Astrocyte of the cerebellum (primary cell): ENCODE measurements at places on chromosomes 3 and 15.

DNA sequence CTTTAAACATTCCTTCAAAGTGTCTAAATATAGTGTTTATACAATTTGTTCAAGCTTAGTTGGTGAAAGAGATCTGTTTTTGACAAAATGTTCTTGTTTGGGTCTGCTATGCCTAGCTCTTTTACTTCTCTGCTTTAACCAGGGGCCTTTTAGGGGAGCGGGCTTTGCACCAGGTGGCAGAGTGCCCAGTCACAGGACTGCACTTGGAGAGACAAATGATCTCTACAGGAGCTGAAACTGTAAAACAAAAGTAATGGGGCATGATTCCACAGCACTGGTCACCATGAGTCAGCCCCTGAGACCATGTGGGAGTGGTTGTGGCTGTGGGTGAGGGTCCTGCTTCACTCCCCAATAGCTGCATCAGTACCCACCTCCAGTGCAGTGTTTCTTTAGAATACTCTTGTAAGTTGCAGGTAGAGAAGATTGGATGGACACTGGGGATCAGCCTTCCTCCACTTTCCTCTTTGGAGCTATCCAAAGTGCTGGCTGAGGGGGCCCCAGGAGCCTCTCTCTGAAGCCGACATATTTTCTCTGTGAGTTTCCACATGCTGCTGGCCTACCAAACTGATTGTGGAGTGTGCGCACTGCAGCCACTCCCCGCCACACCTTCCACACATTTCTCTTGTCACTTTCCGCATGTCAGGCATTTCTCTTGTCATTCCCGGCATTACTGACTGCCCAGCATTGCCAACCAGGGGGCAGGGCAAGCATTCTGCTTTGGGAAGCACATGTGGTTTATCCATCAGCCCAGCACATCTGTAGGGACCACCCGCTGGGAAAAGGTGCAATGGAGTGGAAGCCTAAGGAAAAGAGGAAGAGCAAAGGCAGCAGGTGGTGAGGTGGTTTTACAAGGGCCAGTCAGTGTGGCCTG is 110.0 kb downstream of the EPHB1 start:
- no peak for DNase-seq

- peak; percentile 13 for DNase-seq
Observed at GRCh38 chr15:34987609-34988026, 469 bp downstream of the ZNF770 start.

DNA sequence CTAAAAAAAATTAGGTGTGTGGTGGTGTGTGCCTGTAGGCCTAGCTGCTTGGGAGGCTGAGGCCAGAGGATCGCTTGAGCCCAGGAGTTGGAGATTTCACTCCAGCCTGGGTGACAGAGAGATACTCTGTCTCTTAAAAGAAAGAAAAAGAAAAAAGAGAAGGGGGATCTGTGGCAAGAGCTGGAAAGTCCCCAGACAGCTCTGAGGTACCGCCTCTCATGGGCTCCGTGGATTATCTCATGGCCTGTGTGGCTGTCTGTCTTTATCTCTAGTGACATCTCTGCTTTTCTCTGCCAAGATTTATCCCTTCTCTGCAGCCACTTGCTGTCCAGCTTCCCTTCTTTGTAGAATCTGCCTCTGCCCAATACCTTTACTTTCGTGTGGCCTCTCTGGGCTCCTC is 5.7 kb downstream of the EXOSC7 start:
- DNase-seq: no peak

DNA sequence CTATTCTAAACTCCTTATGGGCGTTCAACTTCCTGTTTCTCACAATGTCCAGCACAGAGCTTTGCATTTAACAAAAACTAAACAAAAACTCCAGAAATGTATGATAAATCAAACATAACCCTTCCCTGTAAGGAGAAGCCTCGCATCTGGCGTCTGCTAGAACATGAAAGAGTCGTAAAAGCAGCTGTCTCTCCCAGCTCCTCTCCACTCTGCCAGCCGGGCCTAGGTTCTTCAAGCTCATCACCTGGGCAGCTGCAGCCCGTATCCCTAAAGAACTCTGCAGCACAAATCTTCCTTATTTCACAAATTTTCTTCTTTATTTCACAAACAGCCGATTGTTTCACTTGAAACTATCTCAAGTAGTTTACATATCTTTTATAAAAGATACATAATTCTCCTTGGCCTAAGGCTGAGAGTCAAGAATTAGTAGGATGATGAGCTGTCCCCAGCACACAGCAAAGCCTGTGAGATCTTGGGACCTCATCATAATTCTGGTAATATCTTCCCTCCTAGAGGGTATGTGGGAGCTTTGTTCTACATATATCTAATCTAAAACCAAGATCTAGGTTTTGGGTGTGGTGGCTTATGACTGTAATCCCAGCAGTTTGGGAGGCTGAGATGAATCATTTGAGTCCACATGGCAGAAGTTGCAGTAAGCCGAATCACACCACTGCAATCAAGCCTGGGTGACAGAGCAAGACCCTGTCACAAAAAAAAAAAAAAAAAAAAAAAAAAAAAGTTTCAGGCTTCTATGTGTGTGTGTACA is 35.3 kb downstream of the ANXA2 start:
- no peak for DNase-seq

DNA sequence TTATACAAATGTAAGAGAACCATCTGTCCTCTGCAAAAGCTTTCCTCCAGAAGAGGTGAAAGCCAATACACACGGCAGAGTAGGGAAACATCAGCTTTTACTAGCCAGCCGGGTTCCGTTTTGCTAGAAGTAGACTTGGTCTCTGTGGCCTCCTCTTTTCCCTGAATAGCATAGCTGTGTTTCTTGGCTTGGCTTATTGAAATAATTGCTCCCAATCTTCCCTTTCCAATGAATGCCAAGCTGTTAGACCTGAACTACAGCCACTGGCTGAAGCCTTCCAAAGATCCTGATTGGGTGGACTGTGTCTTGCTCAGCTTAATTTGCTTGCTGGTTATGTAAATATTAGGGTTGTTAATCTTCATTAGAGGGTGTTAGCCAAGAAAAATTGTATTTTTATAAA is 157.8 kb upstream of the ROPN1 start:
- no peak for DNase-seq

- no peak for DNase-seq
Observed at GRCh38 chr3:16589867-16590624, 15.2 kb downstream of the DAZL start.

- no peak for DNase-seq
Observed at GRCh38 chr15:70947351-70948335, 55.0 kb downstream of the LRRC49 start.

GRCh38 chr15:20351448-20351971 is 190.1 kb downstream of the GOLGA6L6 start:
- DNase-seq: no peak

DNA sequence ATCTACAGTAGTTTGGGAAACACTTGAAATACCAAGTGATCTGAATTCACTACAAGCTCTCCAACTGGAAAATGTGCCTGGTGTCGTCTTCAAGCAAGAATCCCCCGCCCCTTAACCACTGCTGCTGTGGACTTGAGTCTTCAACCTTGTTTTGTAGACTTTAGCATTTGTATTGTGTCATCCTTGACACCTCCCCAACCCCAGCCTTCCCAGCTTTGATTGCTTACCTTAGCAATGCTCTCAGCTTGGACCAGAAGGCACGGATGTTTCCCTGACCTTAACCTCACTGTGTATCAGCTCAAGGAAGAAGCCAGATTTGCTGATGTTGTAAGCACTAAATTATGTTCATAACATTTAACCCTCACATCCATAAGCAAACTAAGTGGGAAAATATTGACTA is 146.4 kb downstream of the IGF1R start:
- no peak for DNase-seq

DNA sequence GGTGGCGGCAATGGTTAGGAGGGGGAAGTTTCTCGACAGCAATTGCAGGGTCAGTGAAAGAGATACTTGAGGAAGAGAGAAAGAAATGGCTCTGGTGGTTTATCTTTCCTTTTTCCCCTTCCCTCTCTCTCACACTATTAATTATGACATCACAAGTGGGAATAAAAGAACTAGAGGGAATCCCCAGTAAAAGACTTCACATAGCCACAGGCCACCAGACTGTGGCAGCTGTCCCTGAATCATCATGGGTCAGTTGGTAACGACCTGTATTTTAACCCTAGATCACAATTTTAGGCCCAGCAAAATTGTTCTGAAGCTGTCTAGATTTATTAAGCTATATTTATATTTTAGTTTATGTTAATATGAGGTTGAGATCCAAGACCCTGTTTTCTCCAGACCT is 40.3 kb downstream of the MBNL1 start:
- no peak for DNase-seq

GRCh38 chr15:64247906-64248541 is 85.2 kb upstream of the PPIB start:
- DNase-seq: peak; percentile 87

DNA sequence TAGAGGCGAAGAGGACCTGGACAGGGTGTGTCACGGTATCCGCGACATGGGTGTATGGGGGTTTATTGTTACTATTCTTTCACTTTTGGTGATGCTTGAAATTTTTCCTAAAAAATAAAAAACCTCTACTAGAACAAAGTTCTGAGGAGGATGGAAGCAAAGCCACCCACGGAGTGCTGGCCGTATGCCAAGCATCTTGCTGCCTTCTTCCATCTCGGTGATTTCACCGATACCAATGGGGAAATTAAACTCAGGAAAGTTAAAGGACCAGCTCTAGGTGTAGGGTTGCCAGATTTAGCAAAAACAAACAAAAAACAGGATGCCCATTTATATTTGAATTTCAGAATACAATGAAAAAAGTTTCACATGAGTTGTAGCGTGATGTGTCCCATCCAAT is 33.9 kb downstream of the SMAD6 start:
- no peak for DNase-seq

DNA sequence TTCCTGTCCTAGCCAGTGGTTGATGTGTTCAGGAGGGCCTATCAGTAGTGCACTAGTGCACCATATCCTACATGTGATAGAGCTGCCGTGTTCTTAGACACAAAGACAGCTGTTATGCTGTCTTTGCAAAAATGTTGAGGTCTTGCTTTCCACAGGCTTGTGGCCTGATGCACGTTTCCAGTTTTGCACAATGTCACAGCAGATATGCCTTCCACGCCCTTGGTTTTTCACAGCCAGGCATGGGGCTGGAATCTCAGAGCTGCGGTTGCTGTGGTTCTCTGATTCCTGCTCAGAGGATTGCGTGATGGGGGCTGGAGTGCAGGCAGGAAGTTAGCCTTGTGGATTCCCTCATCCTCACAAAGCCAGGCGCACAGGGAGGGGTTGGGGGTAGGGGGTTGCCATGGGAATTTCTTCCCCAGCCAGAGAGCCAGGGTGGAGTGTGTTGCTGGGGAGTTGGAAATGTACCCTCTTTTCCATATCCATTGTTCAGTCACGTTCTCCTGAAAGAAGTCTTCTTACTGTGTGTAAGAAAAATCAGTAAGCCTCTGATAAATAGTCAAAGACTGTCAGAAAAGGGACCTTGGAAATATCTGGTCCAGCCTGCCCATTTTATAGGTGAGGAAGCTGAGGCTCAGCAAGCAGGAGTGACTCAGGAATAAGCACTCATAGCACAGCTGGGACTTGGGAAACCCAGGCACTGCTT is 79.4 kb downstream of the SMAD3 start:
- DNase-seq: peak; percentile 97

DNA sequence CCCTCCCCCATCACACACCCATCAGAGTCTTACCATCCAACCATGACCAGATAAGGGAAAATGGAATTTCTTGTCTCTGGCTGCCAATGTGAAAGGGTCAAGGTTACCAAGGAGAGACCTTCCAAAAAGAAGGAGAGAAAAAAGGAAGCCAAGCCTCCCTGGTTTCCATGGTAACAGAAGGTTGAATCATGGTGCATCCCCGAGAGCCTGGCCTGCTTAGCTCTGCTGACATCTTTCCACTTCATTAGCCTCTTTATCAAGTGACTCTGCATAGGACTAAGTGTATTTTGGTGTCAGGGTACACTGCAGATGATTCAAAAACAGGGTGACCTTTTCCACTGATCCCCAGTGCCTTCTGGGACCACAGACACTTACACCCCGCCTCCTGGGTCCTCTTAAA is 225.7 kb upstream of the PPP2R3A start:
- DNase-seq: no peak

DNA sequence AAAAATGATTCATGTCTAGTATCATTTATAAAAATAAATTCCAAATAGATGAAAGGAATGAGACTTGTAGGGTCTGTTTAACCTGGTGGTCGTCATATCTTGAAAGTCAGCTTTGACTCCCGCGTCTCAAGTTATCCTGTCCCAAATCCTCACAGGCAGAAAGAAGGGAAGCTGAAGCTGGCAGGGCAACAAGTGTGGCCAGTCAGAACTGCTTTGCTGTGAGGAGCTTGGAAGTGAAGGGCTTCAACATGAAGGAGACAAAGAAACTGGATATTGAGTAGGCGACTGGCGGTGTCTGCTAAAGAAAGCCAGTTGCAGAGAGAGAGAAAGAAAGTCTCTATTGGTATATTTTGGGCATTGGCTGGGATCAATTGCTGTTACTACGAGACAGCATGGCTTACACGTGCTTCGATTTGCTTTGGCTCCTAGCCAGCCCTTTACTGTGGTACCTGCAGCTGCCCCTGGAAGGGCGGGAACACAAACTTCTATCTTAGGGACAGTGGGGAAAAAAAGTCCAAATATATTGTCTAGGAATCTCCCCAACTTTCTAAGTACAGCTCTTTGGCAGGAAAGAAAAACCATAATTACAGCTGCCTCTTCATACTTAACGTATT is 107.2 kb downstream of the CHST2 start:
- no peak for DNase-seq

DNA sequence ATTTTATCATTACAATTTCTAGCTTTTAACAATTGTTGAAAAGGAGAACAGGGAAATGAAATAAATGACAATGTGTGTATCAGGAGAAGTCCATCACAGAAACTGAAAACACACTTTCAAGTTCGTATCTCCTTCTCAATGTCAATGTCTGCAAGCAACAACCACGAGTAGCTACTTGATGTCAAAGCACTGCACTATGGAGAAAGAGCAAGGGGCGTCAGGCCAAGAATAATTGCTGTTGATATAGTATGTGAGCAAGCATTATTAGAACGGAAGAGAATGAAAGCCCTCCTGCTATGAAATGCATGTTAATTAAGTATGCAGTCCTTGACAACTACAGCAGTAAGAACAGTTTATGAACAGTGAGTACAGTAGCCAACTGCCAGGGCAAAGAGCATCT is 1250.1 kb downstream of the ZPLD1 start:
- peak; percentile 8 for DNase-seq

DNA sequence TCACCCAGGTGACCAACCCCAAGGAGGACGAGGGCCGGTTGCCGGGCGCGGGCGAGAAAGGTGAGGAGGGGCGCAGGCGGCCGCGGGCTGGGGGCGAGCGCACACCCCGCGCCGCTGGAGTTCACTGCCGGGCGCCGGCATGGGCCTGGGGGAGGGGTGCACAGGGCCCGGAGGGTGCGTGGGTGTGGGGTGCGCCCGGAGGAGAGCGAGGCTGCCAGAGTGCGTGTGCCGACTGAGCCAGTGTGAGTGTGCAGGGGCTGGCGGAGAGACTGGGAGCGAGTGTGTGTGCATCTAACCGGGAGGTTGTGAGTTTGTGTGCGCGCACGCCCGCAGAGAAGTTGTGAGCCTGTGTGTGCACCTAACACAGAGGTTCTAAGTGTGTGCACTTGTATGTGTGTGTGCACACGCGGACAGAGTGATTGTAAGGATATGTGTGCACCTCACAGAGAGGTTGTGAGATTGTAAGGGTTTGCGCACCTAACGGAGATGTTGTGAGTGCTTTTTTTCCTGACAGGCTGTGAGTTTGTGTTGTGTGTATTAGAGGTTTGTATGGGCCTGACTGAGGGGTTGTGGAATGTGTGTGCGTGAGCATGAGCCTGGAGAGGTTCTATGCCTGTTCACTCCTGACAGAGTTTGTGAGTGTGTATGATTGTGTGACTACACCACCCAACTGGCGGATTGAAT is 681 bp downstream of the CTDSPL start:
- no peak for DNase-seq
